Tibial artery (tissue), 4 donors: ENCODE measurements at places on chromosomes 5 and 9.

DNA sequence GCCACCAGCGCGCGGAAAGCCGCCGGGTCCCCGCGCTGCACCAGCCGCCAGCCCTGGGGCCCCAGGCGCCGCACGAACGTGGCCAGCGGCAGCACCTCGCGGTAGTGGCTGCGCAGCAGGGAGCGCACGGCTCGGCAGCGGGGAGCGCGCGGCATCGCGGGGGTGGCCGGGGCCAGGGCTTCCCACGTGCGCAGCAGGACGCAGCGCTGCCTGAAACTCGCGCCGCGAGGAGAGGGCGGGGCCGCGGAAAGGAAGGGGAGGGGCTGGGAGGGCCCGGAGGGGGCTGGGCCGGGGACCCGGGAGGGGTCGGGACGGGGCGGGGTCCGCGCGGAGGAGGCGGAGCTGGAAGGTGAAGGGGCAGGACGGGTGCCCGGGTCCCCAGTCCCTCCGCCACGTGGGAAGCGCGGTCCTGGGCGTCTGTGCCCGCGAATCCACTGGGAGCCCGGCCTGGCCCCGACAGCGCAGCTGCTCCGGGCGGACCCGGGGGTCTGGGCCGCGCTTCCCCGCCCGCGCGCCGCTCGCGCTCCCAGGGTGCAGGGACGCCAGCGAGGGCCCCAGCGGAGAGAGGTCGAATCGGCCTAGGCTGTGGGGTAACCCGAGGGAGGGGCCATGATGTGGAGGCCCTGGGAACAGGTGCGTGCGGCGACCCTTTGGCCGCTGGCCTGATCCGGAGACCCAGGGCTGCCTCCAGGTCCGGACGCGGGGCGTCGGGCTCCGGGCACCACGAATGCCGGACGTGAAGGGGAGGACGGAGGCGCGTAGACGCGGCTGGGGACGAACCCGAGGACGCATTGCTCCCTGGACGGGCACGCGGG is at the start of gene TERT:
TERT (minus strand) TSS at position 234 of the 815 bp plus-strand sequence; CDS start at position 155, 79 bp downstream.
- no peak within 1 kb of the TSS for H3K4me3 ChIP-seq
- H3K36me3 ChIP-seq, result no peaks in the 10 kb centered on the region
- DNase-seq, result no peak
- peaks cover 68% of the 10 kb centered on the region for H3K27me3 ChIP-seq

DNA sequence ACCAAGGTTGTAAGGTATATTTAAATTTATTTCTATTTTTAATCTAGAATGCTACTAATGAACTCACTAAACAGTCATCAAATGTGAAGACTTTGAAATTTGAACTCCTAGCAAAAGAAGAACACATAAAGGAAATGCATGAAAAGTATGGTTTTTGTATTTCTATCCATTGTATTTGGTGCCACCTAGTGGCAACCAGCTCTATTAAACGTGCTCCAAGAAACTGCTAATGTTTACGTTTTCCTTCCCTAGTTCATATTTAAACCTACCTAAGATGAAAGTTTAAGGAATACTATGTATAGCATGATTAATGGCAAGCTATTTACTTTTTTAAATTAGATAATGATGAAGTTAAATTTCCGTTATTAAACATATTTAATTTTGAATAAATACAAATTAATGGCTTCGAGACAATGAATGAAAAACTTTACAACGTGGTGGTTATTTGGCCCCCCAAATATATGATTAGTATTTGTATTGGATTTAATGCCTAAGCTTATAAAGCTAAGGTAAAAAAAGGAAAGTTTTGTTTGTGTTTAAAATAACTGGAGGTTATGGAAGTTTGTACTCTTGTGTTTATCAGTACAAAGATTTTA is 115.9 kb upstream of the SH3GL2 start:
- peaks cover 11% of the 10 kb centered on the region for H3K36me3 ChIP-seq
- no peaks in the 10 kb centered on the region for H3K4me1 ChIP-seq
- DNase-seq, result peak; percentile 27
- no peak overlapping the region for H3K4me3 ChIP-seq
- H3K27ac ChIP-seq, result no peak overlapping the region

- no peak overlapping the region for H3K27ac ChIP-seq
- no peak overlapping the region for H3K4me3 ChIP-seq
- no peaks in the 10 kb centered on the region for H3K4me1 ChIP-seq
- no peak for DNase-seq
- H3K36me3 ChIP-seq, result peaks cover 36% of the 10 kb centered on the region
- no peaks in the 10 kb centered on the region for H3K27me3 ChIP-seq
Observed at GRCh38 chr9:32991897-32992594, 9.4 kb downstream of the APTX start.

- peaks cover 3% of the 10 kb centered on the region for H3K27me3 ChIP-seq
- H3K4me3 ChIP-seq, result no peak overlapping the region
- no peaks in the 10 kb centered on the region for H3K36me3 ChIP-seq
- H3K27ac ChIP-seq, result no peak overlapping the region
- no peak for DNase-seq
Observed at GRCh38 chr5:168340487-168340886, 49.0 kb downstream of the WWC1 start.

GRCh38 chr5:124702525-124702924 is 43.9 kb downstream of the ZNF608 start:
- no peaks in the 10 kb centered on the region for H3K27me3 ChIP-seq
- no peaks in the 10 kb centered on the region for H3K36me3 ChIP-seq
- H3K4me1 ChIP-seq, result peaks cover 11% of the 10 kb centered on the region
- no peak for DNase-seq

DNA sequence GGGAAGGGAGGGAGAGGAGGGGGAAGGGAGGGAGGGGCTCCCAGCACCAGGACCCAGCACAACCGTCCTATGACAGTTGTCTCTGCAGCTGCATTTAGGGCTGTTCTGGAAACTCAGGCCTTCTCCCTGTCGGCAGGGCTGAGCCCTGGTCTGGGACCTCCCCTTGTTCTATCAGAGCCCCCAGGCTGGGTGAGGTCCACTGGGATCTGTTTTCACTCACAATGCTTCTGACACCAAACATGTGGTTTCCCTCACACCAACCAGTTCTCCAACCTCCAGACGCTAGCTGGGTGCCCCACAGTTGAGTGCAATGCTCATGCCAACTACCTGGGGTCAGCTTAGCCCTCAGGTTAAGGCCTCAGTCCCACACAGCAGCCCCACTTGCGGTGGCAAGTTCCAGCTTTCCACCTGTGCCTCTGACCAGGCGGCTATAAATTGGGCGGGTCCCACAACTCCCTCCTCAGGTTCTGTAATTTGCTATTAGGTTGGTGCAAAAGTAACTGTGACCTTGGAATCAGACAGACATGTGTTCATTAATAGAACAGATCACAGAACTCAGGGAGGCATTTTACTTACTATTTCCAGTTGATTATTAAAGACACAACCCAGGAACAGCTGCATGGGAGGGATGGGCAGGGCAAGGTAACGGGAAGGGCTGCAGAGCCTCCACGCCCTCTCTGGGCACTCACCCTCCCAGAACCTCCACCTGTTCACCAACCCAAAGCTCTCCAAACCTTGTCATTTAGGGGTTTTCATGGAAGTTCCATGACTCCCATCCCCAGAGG is 13.5 kb downstream of the ADAMTS2 start:
- no peaks in the 10 kb centered on the region for H3K27me3 ChIP-seq
- no peak for DNase-seq
- no peaks in the 10 kb centered on the region for H3K36me3 ChIP-seq
- no peak overlapping the region for H3K4me3 ChIP-seq
- H3K4me1 ChIP-seq, result peaks cover 4% of the 10 kb centered on the region

- H3K4me1 ChIP-seq, result no peaks in the 10 kb centered on the region
- no peak for DNase-seq
- no peaks in the 10 kb centered on the region for H3K36me3 ChIP-seq
Observed at GRCh38 chr9:7238247-7238637, 480.5 kb downstream of the KDM4C start.

- no peaks in the 10 kb centered on the region for H3K27me3 ChIP-seq
- no peak for DNase-seq
- no peaks in the 10 kb centered on the region for H3K36me3 ChIP-seq
- H3K27ac ChIP-seq, result no peak overlapping the region
Observed at GRCh38 chr9:123591283-123591682, 235.3 kb downstream of the CRB2 start.

GRCh38 chr9:126703866-126704156 is 90.1 kb downstream of the LMX1B start:
- peaks cover 10% of the 10 kb centered on the region for H3K4me1 ChIP-seq
- no peak overlapping the region for H3K4me3 ChIP-seq
- DNase-seq, result no peak
- no peaks in the 10 kb centered on the region for H3K36me3 ChIP-seq

- no peaks in the 10 kb centered on the region for H3K27me3 ChIP-seq
- no peak overlapping the region for H3K4me3 ChIP-seq
- no peak for DNase-seq
- H3K4me1 ChIP-seq, result no peaks in the 10 kb centered on the region
- H3K27ac ChIP-seq, result no peak overlapping the region
- no peaks in the 10 kb centered on the region for H3K36me3 ChIP-seq
Observed at GRCh38 chr5:80302636-80303035, 17.2 kb upstream of the SPZ1 start.

GRCh38 chr5:82011761-82012160 is 39.9 kb downstream of the ATG10 start:
- H3K27ac ChIP-seq, result peak overlapping the region; percentile 46
- H3K4me3 ChIP-seq, result no peak overlapping the region
- no peaks in the 10 kb centered on the region for H3K27me3 ChIP-seq
- H3K36me3 ChIP-seq, result no peaks in the 10 kb centered on the region
- no peak for DNase-seq
- no peaks in the 10 kb centered on the region for H3K4me1 ChIP-seq

DNA sequence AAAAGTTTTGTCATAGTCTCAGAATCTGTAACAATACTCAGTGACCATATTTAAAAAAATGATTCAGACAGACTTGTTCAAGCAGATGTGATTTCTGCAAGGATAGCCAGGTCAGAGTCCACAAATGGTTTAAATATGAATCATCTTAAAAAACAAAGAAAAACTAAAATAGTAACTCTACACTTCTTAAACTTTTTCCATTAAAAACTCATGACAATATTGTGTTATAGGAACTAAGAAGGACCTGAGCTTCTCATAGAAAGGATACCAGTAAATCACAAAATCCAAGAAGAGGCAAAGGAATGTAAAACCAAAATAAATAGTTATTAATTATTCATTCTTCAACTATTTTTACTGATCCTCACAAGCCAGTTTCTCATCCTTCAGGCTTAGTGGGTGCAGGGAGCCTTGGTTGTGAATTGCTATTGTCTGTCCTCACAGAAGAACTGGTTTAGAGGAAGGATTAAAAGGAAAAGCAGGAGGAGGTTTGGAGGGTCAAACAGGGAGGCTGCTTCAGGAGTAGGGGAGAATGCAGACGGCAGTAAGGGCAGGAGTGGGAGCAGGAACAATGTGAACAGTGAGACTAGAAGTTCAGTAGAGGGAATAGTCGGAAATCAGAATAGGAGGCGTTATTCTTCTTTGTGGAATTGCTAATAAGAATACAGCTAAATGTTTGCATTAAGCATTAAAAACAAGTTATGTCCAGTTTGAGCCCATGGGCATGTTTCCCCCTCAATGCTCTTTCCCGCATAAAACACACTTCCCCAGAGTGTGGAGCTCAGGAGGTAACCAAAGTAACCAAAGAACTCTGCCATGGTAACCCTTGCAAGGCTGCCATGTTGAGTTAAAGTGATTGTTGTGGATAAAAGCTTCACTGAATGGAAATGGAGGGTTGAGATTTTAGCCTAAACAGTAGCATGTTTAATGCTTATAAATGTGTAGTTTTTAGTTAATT is 110.7 kb downstream of the CCDC192 start:
- H3K36me3 ChIP-seq, result no peaks in the 10 kb centered on the region
- H3K27ac ChIP-seq, result no peak overlapping the region
- no peaks in the 10 kb centered on the region for H3K27me3 ChIP-seq

DNA sequence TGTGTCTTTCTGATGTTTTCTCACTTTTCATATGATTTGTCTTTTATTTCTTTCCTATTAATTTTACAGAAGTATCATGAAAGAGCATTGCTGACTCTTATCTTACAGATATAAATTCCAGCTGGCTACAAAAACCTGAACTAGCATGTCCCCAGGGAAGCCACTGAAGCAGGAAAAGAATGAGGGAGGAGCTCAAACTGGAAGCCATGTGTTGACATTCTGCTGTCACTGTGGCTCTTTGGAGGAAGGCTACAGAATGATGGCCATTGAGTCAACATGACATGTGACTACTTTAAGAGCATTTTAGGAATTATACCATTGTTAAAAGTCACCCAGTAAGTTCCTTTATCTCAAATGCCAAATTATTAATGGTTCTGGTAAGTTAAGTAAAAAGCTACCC is 638.3 kb upstream of the DMAC1 start:
- no peaks in the 10 kb centered on the region for H3K36me3 ChIP-seq
- H3K27me3 ChIP-seq, result no peaks in the 10 kb centered on the region
- H3K4me3 ChIP-seq, result no peak overlapping the region
- DNase-seq, result no peak

DNA sequence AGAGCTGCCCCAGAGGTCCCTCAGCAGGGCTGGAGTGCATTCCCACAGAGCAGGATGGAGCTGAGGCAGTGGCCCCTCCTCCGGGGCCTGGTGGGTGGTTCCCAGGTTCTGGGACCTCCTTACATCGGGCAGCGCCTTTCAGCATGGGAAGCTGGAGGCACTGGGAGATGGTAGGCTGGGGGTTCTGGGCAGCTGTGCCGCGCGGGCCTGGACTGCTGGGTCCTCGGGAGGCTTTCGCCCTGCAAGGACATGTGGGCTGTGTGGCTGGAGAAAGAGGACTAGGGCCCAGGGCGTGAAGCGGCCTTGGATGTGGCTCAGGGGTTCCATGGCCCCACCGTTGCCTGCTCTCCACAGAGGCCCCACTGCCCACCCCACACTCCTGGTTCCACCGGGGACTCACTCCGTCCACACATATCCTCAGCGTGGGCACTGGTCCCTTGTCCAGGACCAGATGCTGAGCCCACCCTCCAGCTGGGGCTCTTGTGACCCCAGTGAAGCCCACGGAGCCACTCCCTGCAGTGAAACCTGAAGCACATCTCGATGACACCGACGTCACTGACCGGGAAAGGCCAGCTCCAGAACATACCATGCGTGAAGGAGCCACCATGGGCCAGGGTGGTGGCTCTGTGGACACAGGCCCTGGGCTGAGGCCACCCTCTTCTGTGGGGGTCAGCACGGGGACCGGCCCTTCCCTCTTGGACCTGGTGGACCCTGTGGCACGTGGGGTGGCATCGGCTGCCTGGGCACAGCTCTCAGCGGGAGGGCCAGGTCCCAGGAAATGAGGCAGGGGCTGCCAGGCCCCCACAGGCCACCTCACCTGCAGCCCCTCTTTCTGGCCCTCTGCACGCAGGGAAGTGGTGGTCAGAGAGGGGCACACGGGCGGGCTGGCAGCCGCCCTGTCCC is 31.5 kb upstream of the NKD2 start:
- H3K4me3 ChIP-seq, result no peak overlapping the region
- H3K27ac ChIP-seq, result no peak overlapping the region

DNA sequence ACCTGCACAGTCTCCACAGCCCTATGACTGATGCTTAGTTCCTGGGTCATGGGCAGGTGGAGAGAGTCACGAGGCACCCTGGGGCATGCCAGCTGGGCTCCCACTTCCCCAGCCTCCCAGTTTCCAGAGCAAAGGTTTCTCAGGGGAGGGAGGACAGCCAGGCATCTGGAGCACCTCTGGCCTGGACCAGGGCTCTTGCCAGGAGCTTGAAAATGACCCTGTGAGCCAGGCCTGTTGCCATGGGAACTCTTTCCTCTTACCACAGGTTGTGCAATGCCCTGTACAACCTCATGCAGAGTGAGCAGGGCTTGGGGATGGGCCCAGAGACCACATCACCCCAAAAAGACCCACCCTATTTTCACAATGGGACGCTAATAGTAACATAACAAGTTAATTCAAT is 113.1 kb downstream of the PSD2 start:
- no peak overlapping the region for H3K27ac ChIP-seq
- no peaks in the 10 kb centered on the region for H3K36me3 ChIP-seq
- peaks cover 29% of the 10 kb centered on the region for H3K27me3 ChIP-seq
- peaks cover 17% of the 10 kb centered on the region for H3K4me1 ChIP-seq
- H3K4me3 ChIP-seq, result no peak overlapping the region

GRCh38 chr5:132898094-132898493 is 24.6 kb downstream of the LEAP2 start:
- H3K4me3 ChIP-seq, result no peak overlapping the region
- peaks cover 52% of the 10 kb centered on the region for H3K36me3 ChIP-seq
- H3K27me3 ChIP-seq, result no peaks in the 10 kb centered on the region
- DNase-seq, result no peak
- H3K4me1 ChIP-seq, result no peaks in the 10 kb centered on the region
